ENCODE measurements at places on chromosomes 16 and 17.

DNA sequence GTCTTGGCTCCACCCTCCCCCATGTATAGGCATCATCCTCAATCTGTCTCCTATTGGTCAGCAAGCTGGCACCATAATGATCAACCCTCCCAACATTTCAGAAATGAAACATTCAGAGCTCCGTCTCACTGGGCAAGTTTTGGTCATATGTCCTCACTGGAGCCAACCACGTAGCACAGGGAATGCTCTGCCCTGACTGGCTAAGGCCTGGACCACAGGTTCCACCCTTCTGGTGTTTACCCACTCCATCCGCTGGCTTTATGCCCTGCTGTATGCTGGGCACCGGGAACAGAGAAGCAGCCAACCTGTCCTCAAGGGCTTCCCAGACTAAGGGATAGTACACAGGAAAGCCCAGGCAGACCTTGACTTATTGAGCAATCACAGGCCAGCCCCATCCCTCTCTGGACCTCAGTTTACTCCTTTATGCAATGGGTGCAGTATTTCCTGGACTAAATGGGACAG is 20.5 kb downstream of the MYO15A start:
- no peak for DNase-seq

GRCh38 chr17:61593426-61593825 is 2.4 kb upstream of the NACA2 start:
- DNase-seq, result no peak

- DNase-seq, result no peak
Observed at GRCh38 chr16:69056421-69056820, 49.0 kb upstream of the HAS3 start.

GRCh38 chr17:47262586-47262985 is 9.0 kb downstream of the ITGB3 start:
- DNase-seq, result no peak

GRCh38 chr17:82110298-82110697 is 12.3 kb upstream of the FASN start:
- no peak for DNase-seq

- DNase-seq, result no peak
Observed at GRCh38 chr16:3140603-3141427, 6.0 kb downstream of the ZNF213 start.

DNA sequence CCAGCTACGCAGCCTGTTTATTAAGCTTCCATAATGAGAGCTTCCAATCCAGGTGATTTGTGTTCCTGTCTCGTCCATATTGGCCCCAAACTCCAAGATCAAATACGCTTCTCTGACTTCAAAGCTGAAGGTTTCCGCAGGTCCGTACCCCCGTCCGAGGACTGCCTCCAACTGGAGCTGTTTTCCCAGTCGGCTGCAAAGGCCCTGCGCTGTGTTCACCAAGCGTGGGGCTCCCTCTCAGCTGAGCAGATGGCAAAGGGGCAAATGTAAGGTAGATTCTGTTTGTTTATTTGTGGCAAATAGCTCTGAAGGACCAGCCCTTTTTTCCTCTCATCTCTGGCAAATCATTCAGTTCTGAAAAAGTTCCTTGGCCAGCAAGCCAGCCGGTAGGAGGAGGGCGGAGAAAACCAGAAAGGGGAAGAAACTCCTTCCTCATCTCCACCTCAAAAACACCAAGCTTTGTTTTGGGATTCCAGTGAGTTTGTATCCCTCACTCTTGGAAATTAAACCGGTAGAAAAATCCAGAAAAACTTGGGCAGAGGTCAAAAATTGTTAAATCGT is 35.2 kb downstream of the NXN start:
- DNase-seq, result no peak

- DNase-seq, result no peak
Observed at GRCh38 chr16:1787322-1788094, 4.7 kb downstream of the NUBP2 start.

GRCh38 chr17:15112846-15113617 is 152.1 kb downstream of the PMP22 start:
- no peak for DNase-seq

DNA sequence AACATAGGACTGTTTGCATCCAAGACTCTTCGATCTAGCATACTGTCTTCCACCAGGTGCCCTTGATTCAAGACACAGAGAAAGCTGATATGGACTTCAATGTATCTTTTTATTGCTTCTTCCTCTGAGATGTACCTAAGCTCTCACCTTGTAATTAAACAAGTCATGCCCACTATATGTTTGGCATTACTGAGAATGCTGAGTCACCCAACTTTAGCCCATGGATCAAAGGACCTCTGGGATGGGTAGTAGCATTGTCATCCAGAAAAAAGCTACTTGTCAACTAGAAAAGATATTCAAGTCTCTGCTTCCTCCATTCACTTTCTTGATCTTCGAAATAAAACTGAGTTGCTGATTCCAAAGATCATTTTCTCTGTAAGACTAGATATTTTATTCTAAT is 37.8 kb downstream of the CDH8 start:
- DNase-seq, result no peak

DNA sequence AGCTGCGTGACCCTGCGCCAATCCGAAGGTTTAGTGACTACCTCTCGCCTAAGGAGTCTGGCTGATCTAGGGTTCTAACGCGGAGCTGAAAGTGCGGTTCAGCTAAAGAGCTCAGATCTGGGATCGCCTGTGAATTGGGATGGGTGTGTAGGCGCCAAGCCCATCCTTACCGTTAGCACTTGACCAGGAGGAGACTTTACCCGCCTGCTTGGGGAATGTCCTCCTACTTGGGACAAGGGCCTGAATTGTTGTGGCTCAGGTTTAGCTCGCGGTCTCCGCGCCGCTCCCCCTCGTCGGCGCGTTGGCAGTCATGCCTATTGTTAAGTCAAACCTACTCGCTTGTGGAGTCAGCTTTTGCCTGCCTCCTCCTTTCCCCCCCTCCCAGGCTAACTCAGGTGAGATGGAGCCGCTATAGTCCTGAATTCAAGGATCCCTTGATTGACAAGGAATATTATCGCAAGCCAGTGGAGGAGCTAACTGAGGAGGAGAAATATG is 480 bp downstream of the MRPS7 start:
- DNase-seq, result no peak

DNA sequence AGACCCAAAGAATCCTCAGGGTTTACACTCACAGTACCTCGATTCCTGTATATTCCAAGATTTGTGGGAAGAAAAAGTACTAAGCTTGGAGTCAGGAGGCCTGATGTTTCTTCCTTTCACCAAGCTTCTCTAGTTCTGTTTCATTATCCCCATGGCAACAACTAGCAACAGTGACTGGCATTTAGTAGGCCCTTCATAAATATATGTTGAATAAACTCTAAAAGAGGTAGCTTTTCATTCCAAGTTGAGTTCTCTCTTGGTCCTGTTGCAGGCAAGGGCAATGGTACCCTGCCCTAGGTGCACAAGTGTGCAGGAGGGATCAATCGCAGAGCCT is 527 bp upstream of the UBE2Z start:
- DNase-seq, result no peak

GRCh38 chr17:19723964-19724363 is 7.6 kb upstream of the SLC47A2 start:
- no peak for DNase-seq

DNA sequence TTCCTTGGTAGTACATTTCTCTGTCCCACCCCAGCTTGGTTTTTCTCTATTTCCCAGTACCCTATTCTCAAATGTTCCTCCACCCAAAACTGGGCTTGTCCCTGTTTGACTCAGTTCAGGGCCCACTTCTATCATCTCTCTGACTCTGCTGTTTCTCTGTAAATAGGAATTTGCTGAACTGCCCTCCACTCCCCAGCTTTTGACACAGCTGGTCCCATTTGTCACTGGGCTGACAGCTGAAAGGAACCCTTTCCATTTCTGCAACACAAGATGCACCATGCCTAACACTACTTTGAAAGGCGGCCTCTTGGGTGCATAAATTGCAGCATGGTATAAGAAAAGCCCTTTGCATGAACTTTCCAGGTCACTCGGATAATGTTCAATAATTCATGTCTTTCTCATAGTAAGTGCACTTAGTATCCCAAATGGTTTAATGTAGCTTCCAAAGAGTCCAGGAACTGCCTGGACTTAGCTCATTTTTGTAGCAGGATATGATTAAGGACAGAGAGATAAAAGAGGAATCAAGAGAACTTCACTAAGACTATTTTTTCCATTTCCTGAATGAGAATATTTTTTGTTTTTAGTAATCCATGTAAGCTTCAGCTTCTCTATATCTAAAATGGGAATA is 256.7 kb downstream of the CDH11 start:
- no peak for DNase-seq

GRCh38 chr16:86567701-86568581 is 1.3 kb downstream of the FOXC2 start:
- no peak for DNase-seq

DNA sequence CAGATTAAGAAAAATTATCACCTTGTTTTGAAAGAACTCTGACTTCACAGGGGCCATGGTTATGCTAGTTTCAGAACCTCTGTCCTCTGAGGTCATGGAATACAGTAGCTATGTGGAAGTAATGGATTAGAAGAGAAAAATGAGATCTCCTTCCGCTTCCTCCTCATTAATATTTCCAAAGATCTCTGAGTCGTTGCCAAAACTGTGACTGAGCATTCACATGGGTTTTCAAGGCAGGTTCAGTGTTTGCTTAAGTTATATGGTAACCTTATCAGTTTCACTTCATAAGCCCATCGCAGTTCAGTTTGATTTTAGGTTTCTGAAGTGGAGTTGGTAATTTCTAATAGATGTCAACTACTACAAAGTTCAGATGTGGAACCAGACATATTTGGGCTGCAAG is 321.2 kb upstream of the SOX9 start:
- no peak for DNase-seq

GRCh38 chr17:67021743-67022450 is 22.5 kb upstream of the CACNG1 start:
- no peak for DNase-seq

DNA sequence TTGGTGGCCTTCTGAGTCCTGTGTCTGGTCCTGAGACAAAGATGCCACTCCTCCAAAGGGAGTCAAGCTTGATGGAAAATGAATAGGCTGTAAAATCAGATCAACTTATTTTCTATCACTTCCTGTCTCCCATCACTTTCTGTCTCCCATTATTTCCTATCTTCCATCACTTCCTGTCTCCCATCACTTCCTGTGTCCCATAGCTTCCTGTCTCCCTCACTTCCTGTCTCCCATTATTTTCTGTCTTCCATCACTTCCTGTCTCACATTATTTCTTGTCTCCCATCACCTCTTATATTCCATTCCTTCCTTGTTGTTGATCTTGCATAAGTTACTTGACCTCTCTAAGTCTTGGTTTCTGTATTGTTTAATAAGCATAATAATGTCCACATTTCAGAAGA is 418.5 kb upstream of the EEF2KMT start:
- no peak for DNase-seq

DNA sequence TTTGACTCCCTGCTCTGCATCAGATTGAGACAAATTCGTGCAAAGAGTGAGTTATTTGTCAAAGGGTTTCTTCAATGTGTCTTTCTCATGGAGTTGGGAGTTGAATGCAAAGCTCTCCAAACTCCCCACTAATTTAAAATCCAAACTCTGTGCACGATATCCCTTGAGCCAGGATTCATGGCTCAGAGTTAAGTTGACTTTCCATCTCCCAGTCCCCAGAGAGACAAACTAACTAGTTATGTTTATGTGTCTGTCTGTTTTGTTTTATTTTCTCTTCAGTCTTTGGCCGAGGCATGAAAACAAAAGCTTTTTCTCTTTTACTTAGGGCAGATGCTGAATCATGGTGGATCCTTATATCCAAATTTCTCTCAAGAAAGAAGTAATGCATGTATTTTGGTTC is 570.0 kb upstream of the CDH5 start:
- no peak for DNase-seq

GRCh38 chr16:56451753-56452689 is 667 bp downstream of the OGFOD1 start:
- DNase-seq, result no peak

DNA sequence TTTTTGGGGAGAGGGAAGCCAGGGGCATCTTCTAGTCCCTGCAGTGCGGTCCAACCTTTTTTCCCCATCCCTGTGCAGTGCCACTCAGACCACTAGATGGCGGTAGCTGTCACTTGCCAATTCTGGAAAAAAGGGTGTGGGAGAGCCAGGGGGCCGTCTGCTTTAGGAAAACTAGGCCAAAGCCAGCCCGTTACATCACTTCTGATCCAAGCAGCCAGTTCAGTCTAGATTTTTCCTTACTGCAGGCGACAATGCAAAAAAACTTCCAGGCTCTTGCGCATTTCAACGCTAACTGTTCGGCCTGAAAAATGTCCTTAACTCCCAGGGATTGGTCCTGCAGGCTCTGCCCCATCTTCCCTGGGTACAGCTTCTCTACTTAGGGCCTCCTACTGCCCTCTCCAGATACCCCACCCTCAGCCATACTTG is 69.2 kb upstream of the CES5A start:
- peak; percentile 34 for DNase-seq

GRCh38 chr16:88508868-88509748 is 56.0 kb downstream of the ZFPM1 start:
- no peak for DNase-seq

DNA sequence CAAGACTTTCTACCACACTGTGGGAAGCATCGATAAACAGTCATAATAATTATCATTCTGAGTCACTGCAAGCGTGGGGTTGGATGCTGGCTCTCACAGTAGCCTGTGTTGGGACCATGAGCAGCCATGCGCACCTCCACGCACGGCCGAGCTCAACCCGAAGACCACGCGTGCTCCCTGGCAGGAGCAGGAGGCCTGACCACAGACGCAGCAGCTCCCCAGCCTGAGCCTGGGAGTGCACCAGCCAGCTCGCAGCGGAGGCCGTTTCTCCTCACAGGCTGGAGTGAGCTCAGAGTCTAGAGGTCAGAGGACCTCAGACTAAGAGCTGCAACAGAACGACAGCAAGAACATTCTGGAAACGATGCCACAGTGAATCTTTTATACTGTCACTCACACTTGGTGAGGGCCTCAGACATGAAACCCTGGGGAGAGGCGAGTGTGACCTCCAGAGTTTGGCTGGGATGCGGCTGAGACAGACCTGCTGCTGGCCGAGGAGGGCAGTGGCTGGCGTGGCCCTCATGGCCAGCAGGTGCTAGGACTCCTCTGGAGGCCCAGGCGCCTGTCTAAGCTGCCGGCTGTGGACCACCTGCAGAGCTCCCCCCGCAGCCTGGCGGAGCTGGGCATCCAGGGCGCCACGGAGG is 6.0 kb downstream of the NDUFAF8 start:
- no peak for DNase-seq

DNA sequence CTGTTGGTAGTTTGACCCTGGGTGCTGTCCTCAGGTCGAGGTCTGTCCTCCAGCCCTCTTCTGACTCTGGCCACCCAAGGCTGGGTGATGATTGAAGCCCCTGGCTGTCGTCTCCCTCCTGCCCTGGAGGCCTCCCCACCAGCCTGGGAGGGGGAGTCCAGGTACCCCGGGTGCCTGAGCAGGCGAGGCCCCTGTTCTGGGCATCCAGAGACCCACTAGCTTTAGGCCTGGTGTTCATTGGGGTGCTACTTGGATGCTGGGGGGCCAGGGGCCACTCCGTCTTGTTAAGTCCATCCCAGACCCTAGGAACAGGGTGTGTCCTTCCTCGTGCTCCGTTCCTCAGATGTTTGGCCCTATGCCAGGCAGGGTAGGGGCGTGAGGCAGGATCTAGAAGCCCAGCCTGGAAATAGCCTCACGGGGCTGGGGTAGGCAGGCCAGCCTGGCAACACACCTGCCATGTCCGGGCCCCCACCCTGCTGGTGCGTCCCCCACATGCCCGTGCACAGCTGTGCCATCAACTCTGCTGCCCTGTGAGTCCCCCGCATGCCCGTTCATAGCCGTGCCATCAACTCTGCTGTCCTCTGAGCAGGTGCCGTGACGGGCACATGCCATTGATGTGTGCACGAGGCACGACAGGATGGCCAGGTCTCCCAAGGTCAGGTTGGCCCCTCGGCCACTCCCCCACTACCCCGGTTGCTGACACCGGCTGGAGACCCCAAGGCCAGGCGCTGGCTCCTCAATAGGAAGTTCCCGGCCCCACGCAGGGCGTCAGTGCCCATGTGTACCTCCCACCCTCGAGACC is 36.9 kb downstream of the GINS2 start:
- no peak for DNase-seq

Data from stimulated activated naive CD4-positive, alpha-beta T cell treated with Interleukin-2 at 50 U/mL for 16 hours (primary cell).